ENCODE measurements at places on chromosomes 2 and 18.

- no peak for DNase-seq
These were observed 25.4 kb upstream of the ACADL start for GRCh38 chr2:210250622-210251021.

- DNase-seq = no peak
These were observed 215.6 kb upstream of the TNP1 start for GRCh38 chr2:217075268-217076057.

- no peak for DNase-seq
These were observed 86.7 kb downstream of the KCNS3 start for GRCh38 chr2:17965196-17965595.

GRCh38 chr18:36177913-36178312, 9.4 kb upstream of the MOCOS start:
- DNase-seq = no peak
